Esophagus muscularis mucosa (tissue), 4 donors: ENCODE measurements at places on chromosomes 3 and 15. TPM values are rescaled to one million over a fixed set of nuclear protein-coding genes. Genes with fewer than 3 reads are reported as not detected.

- no peak overlapping the region for H3K27ac ChIP-seq
- H3K4me3 ChIP-seq, result no peak overlapping the region
- no peaks in the 10 kb centered on the region for H3K36me3 ChIP-seq
- H3K27me3 ChIP-seq, result no peaks in the 10 kb centered on the region
- DNase-seq, result no peak
These were observed 201.9 kb upstream of the CHRM5 start for GRCh38 chr15:33766389-33766788.

GRCh38 chr3:67145738-67146137 is 147.6 kb downstream of the KBTBD8 start:
- H3K36me3 ChIP-seq, result no peaks in the 10 kb centered on the region
- H3K27ac ChIP-seq, result no peak overlapping the region
- H3K4me1 ChIP-seq, result no peaks in the 10 kb centered on the region
- no peak for DNase-seq

DNA sequence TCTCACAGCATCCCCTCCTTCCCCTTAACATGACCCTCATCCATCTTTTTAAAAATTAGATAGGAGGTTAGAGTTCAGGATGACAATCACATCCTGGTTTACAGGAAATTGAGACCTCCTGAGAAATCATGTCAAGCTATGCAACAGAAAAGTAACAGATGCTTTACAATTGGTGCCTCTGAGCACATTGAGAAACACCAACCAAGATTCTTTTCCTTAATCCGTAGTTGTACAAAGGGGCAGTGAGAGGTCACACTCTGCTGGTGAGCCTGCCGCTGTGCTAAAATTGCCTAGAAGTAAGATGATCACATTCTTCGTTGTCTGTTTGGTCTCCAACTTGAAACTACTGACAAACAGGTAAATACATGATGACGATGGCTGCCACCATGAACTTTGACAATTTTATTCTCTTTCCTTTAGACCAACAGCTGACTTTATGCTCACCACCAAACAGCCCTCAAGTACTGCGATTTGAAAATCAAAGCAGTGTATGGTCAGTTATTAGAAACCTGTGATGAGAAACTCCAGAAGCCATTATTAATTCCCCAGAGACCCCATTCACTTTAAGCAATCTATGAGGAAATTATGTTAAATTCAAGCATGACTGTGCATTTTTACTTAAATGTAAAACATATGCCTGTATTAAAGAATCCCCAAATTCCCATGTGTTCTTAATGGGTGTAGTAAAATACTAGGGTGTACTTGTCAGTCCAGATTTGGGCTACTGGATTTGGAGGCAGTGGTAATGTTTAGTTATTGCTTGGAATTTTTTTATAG is 210.7 kb upstream of the UBE2E1 start:
- peak; percentile 47 for DNase-seq
- H3K27ac ChIP-seq, result no peak overlapping the region
- no peaks in the 10 kb centered on the region for H3K36me3 ChIP-seq
- no peaks in the 10 kb centered on the region for H3K4me1 ChIP-seq

DNA sequence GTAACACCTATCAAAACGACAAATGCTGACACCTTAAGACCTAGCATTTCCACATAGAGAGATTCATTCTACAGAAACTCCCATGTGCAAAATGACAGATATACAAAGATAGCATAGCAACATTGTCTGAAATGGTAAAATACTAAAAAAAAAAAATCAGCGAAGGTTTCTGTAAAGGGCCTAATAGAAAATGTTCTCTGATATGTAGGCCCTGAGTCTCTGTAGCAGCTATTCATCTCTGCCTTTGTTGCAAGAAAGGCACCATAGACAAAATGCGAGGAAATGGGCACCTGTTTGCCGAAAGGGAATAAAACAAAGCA is 631 bp upstream of the MFGE8 start:
- peak overlapping the region; percentile 83 for H3K27ac ChIP-seq
- peaks cover 9% of the 10 kb centered on the region for H3K36me3 ChIP-seq
- peaks cover 43% of the 10 kb centered on the region for H3K4me1 ChIP-seq
- H3K27me3 ChIP-seq, result no peaks in the 10 kb centered on the region

GRCh38 chr15:48777645-48778330 is 33.1 kb downstream of the CEP152 start:
- no peak overlapping the region for H3K27ac ChIP-seq
- H3K27me3 ChIP-seq, result no peaks in the 10 kb centered on the region
- no peak for DNase-seq
- H3K36me3 ChIP-seq, result no peaks in the 10 kb centered on the region
- H3K4me3 ChIP-seq, result no peak overlapping the region
- H3K4me1 ChIP-seq, result no peaks in the 10 kb centered on the region

GRCh38 chr3:174329321-174329720 is 529.8 kb upstream of the NAALADL2 start:
- H3K36me3 ChIP-seq, result no peaks in the 10 kb centered on the region
- no peak for DNase-seq
- no peak overlapping the region for H3K4me3 ChIP-seq
- no peak overlapping the region for H3K27ac ChIP-seq
- H3K27me3 ChIP-seq, result no peaks in the 10 kb centered on the region
- peaks cover 7% of the 10 kb centered on the region for H3K4me1 ChIP-seq

DNA sequence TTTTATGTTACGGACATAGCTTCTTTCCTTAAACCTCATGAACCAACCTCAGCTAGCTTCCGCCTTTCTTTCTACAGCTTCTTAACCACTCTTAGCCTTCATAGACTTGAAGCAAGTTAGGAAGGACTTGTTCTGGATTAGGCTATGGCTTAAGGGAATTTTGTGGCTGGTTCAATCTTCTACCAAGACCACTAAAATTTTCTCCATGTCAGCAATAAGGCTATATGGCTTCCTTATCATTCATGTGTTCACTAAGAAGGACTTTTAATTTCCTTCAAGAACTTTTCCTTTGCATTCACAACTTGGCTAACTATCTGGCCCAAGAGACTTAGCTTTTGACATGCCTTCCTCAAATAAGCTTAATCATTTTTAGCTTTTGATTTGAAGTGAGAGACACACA is 24.5 kb downstream of the CCPG1 start:
- H3K4me1 ChIP-seq, result no peaks in the 10 kb centered on the region
- H3K27me3 ChIP-seq, result no peaks in the 10 kb centered on the region
- no peak overlapping the region for H3K4me3 ChIP-seq
- no peak for DNase-seq

GRCh38 chr3:11944052-11944673 is 60.0 kb upstream of the SYN2 start:
- no peak overlapping the region for H3K4me3 ChIP-seq
- no peaks in the 10 kb centered on the region for H3K36me3 ChIP-seq
- no peaks in the 10 kb centered on the region for H3K4me1 ChIP-seq
- no peak overlapping the region for H3K27ac ChIP-seq
- H3K27me3 ChIP-seq, result no peaks in the 10 kb centered on the region
- no peak for DNase-seq

DNA sequence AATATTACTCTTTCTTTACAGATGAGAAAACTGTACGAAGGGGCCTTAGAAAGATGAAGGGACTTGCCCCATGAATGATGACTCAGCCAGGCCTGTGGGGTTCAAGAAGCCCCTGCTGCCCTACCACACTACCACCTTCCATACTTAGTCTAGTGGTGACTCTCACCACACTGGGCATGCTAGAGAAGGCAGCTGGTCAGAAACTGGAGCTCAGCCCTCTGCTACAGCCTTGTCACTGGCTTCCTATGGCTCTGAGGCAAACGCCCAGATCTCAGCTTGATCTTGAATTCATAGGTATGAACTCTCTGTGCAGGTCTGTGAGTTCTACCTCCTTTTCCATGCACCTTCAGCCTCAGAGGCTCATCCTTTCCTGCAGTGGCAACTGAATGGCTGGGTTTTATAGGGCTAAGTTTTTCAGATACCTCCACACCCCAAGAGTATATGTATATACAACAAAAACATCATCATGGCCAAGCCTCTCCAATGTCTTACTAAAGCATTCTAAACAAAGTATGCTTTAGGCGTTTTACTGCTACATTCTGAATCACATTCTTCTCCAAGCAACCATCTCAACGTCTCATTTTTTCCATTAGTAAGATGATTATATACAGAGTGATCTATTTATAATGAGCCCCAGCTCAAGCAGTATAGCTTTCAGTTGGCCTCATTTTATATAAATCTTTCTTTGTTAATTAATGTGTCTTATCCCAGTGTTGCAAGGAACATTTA is 234.1 kb downstream of the GREM1 start:
- no peak overlapping the region for H3K27ac ChIP-seq
- H3K4me1 ChIP-seq, result peaks cover 52% of the 10 kb centered on the region

- no peaks in the 10 kb centered on the region for H3K36me3 ChIP-seq
- DNase-seq, result no peak
- H3K27me3 ChIP-seq, result no peaks in the 10 kb centered on the region
- no peak overlapping the region for H3K4me3 ChIP-seq
- no peak overlapping the region for H3K27ac ChIP-seq
These were observed 5.1 kb downstream of the PDCD10 start for GRCh38 chr3:167729591-167729990.

DNA sequence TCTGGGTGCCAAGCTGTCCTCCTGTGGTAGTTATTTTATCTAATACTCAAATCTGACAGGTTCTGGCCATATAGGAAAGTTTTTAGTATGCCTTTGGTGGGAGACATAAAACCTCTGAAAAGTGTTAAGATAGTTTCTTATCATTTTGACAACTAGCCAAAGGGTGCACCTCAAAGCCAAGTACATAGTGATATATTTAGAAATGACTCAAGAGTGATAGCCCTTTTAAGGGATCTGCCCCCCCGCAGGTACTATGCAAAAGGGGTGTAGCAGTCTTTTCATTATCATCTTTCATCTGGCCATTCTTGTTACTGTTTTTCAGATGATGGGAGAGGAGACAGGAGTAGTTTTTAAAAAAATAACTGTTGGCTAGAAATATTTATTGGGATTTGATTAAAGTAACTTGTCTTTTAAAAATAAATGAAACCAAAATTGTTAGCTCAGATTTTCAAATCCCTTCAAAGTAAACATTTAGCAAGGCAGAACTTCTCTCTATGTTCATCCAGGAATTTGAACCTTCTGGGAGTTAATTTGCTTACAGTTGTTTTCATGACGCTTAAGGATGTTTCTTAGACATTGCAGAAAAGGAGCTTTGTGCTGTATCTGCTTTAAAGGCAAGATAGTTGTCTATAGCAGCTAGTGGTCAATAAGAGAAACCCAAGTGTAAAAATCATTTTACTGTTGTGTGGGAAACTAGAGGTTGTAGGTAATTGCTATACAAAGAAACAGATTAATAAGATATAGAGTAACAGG is 5.1 kb downstream of the PHLDB2 start:
- no peak for DNase-seq
- no peaks in the 10 kb centered on the region for H3K27me3 ChIP-seq
- peak overlapping the region; percentile 99 for H3K27ac ChIP-seq
- no peak overlapping the region for H3K4me3 ChIP-seq
- no peaks in the 10 kb centered on the region for H3K36me3 ChIP-seq

DNA sequence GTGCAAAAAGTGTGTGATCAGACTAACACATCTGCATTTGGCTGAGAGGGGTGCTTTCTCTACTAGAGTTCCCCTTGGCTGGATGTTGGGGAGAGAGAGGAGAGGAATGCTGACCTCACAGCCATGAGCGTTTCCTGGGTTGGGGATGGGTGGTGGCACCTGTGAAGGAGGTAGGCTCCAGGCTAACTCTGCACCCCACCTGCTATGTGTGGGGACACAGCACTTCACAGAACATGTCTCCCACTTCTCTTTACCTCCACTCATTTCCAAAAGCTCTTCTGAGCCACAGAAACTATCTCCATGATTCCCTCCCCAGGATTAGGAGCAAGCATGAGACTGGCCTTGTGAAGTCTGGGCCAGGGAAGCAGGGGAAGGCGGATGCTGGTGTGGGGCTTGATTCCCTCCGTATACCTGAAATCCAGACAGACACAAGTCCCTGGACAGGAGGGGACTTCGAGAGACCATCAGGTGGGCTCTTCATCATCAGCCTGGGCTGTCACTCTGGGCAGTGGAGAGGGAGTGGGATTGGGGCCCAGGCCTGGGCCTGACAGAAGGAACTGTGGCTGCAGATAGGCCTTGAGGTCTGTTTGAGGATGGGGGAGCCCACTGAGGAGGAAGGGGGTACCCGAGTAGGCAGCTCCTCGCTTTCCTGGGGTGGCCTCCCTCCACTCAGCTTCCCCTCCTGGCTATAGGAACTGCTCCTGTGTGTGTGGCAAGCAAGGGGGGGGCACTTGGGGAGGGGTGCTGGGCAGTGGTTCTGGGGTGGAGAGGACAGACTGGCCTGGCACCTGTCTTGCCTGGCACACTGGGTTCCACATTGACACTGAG is 40.7 kb downstream of the FEM1B start:
- no peaks in the 10 kb centered on the region for H3K27me3 ChIP-seq
- no peak for DNase-seq
- H3K36me3 ChIP-seq, result no peaks in the 10 kb centered on the region
- H3K4me1 ChIP-seq, result peaks cover 11% of the 10 kb centered on the region

GRCh38 chr15:47586653-47587224 is 130.6 kb upstream of the SEMA6D start:
- H3K36me3 ChIP-seq, result no peaks in the 10 kb centered on the region
- no peak for DNase-seq
- no peaks in the 10 kb centered on the region for H3K4me1 ChIP-seq
- no peak overlapping the region for H3K4me3 ChIP-seq
- no peaks in the 10 kb centered on the region for H3K27me3 ChIP-seq
- H3K27ac ChIP-seq, result no peak overlapping the region

DNA sequence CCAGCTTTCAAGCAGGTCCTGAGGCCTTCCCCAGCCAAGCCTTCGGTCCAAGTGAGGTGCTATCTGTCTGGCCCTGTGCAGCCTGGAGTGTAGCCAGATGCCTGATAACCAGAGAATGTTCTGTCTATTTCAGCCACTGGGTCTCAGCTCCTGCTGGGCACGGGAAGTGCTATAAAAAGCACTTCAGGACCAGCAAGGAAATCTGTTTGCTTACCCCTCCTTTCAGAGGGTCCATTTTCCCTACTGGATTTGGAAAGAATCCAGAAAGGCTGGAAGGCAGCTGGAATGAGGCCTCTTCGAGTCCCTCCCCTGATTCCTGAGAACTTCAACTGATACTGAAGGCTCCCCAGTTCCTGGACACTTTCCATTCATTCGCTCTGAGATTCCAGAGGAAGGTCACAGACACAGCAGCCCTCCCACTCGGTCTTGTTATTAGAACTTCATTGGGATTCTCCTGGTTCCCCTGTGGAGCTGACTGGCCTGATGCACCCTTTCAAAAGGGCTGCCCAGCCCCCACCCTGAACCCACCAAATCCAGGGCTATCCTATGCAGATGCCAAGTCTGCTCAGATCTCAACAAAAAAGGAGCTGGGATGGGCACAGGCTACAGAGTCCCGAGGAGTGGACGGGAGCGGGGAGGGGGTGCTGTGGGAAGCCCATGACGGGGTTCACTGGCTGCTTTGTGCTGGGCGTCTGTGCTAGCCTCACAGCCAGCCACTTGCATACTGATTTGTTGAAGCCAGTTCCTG is 70.4 kb downstream of the UMPS start:
- H3K27ac ChIP-seq, result peak overlapping the region; percentile 36
- DNase-seq, result no peak
- peaks cover 23% of the 10 kb centered on the region for H3K4me1 ChIP-seq
- no peak overlapping the region for H3K4me3 ChIP-seq

GRCh38 chr3:19384868-19385267 is 236.6 kb downstream of the KCNH8 start:
- no peak for DNase-seq
- no peaks in the 10 kb centered on the region for H3K36me3 ChIP-seq
- H3K4me1 ChIP-seq, result no peaks in the 10 kb centered on the region
- no peaks in the 10 kb centered on the region for H3K27me3 ChIP-seq

GRCh38 chr15:40234783-40235182 is 4.1 kb upstream of the PAK6 start:
- peaks cover 11% of the 10 kb centered on the region for H3K27me3 ChIP-seq
- no peak overlapping the region for H3K4me3 ChIP-seq
- no peak for DNase-seq

Gene MAGI1
- total RNA-seq, result 35.1 TPM

Gene AMIGO3
- not detected for total RNA-seq

Gene TMEM212
- total RNA-seq, result not detected

Gene XCR1
- total RNA-seq, result not detected

Gene COLQ
- 1.2 TPM for total RNA-seq

Gene CPN2
- not detected for total RNA-seq

Gene TTLL13
- total RNA-seq, result 0.32 TPM

Gene LRRN1
- total RNA-seq, result 3.3 TPM

Gene KLF15
- total RNA-seq, result 84.7 TPM
